T-helper 22 cell (primary cell): ENCODE measurements at places on chromosomes 13 and 19.

GRCh38 chr13:25683056-25683455, 311.3 kb downstream of the ATP8A2 start:
- DNase-seq, result no peak

- no peak for DNase-seq
Measured at GRCh38 chr13:34346626-34347025, 528.7 kb downstream of the RFC3 start.

DNA sequence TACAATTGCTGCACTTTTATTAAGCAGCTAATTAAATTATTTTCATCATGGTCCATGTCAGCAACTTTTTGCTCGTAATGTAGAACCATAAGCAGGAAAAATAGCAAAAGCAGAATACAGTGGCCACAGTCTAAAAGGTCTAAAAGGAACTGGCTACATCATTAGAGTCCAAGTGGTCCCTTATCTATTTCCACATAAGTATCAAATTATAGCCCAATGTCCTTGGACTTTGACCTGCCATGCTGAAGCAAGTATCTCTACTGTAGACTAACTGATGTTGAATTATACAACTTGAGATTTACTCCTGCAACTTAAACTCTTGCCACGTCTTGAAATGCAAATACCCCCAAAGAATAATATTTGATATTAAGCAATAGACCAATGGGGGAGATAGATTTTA, 68.8 kb downstream of the OXGR1 start:
- DNase-seq, result no peak

DNA sequence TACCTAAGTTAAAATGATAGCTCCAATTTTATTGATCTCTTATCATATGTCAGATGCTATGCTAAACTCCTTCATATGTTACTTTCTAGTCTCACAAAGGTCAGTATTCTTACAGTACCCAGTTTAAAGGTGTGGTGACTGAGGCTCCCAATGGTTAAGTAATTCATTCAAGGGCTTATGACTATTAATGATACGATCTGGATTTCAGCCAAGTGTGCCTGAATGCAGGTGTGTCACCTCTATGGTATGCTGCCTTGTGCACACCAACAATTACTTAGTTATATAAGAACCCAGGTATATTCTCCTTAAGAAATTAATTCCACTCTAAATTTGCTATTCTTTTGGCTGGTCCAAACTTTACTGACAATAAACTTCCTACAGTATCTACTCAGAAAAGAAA, 84.6 kb upstream of the TRPC4 start:
- DNase-seq, result no peak

DNA sequence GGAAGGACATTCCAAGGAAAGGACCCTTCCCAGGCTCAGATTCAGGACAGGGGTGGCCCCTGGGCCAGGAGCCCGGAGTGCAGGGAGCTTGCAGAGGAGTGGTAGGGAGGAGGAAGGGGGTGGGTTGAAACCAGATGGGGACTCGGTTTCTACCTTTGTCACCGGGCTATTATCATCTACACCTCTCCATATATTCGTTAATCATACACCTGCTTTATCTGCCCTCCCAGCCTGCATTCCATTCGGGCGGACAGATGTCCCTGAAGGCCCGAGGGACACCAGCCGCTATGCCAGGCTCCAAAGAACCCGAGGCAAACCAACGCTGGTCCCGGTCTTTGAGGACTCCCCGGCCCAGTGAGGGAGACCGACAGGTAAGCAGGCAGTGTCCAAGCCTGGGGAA, 15.5 kb upstream of the MYH14 start:
- DNase-seq, result no peak

DNA sequence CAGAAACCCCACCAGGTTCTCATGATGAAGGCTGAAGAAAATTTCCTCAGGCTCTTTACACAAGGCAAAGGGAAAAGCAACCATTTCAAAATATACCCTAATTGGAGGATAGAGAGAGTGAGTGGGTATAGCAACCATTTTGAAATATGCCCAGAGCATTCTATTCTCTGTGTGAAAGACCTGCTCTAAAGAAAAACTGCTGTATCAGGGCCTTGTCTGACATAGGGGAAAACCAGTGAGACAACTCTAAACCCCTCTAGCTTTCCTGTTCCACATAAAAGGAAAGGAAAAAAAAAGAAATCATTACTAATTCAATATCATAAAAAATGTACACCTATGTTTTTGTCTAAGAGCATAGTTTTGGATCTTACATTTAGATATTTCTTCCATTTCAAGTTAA, 42.3 kb downstream of the TPTE2 start:
- DNase-seq, result no peak
